ENCODE measurements at places on chromosomes 3 and 15. TPM values are rescaled to one million over a fixed set of nuclear protein-coding genes. Genes with fewer than 3 reads are reported as not detected.

GRCh38 chr3:100311011-100311410, 23.5 kb upstream of the NIT2 start:
- H3K4me1 ChIP-seq, result no peaks in the 10 kb centered on the region
- peaks cover 6% of the 10 kb centered on the region for H3K36me3 ChIP-seq
- no peak overlapping the region for H3K27ac ChIP-seq
- no peak for DNase-seq
- H3K27me3 ChIP-seq, result no peaks in the 10 kb centered on the region
- H3K4me3 ChIP-seq, result no peak overlapping the region

DNA sequence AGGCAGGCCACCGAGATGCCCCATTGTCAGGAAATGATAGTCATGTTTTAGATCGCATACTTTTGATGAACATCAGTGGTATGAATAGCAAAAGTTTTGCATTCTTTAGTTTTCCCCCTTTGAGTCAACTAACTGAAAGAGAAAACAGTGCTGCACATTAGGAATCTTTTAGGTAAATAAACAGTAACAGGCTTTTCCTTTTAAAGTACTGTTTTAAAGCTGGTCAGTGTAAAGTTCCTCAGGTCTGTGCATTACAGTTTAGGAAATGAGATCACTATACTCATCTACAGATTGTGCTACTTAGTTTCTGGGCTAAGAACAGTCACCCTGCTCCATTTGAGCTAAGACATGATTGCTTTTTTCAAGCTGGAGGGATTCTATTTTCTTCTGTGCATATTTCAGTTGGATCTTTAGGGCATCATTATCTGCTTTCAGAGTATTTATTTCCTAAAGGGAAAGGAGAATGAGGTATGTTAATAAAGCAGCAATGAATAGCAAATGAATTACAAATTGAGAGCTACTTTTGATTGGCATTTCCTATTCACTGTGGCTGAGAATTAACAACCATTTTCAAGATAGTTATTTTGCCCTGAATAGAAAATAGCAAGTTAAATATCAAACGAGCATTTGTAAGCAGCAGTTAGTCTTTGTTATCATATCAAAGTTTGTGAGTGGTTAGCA, 36.5 kb downstream of the FAM98B start:
- no peaks in the 10 kb centered on the region for H3K4me1 ChIP-seq
- DNase-seq, result no peak
- H3K27me3 ChIP-seq, result no peaks in the 10 kb centered on the region
- H3K36me3 ChIP-seq, result no peaks in the 10 kb centered on the region
- no peak overlapping the region for H3K4me3 ChIP-seq

DNA sequence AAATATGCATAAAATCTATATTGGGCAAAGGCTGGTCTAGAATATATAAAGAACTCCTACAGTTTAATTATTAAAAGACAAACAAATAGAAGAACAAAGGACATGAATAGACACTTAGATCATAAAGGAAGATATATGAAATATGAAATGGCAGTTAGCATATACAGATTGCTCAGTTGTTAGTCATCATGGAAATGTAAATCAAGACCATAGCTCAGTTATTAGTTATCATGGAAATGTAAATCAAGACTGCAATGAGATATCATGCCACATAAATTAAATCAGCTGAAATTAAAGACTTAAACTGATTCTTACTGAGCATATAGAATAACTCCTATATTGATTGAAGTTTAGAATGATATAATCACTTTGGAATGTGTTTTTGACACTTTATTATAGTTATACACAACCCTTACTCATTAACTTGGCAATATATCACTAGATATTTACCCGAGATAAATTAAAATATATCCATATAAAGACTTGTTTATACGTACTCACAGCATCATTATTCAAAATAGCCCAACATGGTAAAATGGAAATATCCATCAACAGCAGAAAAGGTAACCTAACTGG, 45.2 kb upstream of the GOLGA8B start:
- H3K4me3 ChIP-seq, result no peak overlapping the region
- H3K27me3 ChIP-seq, result peaks cover 4% of the 10 kb centered on the region
- no peaks in the 10 kb centered on the region for H3K36me3 ChIP-seq
- H3K27ac ChIP-seq, result no peak overlapping the region
- DNase-seq, result no peak
- no peaks in the 10 kb centered on the region for H3K4me1 ChIP-seq

- no peaks in the 10 kb centered on the region for H3K4me1 ChIP-seq
- no peaks in the 10 kb centered on the region for H3K36me3 ChIP-seq
- H3K27me3 ChIP-seq, result no peaks in the 10 kb centered on the region
These were observed 267.7 kb upstream of the LMCD1 start for GRCh38 chr3:8233938-8234337.

DNA sequence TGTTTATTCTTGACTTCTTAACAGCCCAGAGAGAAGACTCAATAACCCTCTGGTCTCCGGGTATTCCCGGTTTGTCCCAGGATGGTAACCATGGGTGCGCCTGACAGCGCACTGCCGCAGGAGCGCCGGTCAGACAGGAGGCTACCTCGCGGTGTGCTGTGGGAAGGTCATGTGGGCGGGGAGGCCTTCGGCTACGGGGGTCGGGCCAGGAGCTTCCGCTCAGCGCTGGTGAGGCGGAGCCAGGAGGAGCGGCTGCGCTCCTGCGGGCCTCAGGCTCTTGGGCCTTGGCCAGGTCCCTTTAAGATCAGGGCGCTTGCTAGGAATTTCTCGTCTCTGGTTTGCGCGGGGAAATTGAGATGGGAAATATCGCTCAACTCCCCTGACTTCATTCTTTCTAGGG, 182.3 kb upstream of the NDN start:
- H3K4me1 ChIP-seq, result no peaks in the 10 kb centered on the region
- peak; percentile 86 for DNase-seq
- H3K36me3 ChIP-seq, result no peaks in the 10 kb centered on the region
- no peaks in the 10 kb centered on the region for H3K27me3 ChIP-seq
- peak overlapping the region; percentile 23 for H3K4me3 ChIP-seq

- H3K4me3 ChIP-seq, result no peak overlapping the region
- H3K27me3 ChIP-seq, result no peaks in the 10 kb centered on the region
- no peaks in the 10 kb centered on the region for H3K4me1 ChIP-seq
- DNase-seq, result no peak
- no peaks in the 10 kb centered on the region for H3K36me3 ChIP-seq
- H3K27ac ChIP-seq, result no peak overlapping the region
These were observed 9.4 kb downstream of the BTLA start for GRCh38 chr3:112489674-112490479.

DNA sequence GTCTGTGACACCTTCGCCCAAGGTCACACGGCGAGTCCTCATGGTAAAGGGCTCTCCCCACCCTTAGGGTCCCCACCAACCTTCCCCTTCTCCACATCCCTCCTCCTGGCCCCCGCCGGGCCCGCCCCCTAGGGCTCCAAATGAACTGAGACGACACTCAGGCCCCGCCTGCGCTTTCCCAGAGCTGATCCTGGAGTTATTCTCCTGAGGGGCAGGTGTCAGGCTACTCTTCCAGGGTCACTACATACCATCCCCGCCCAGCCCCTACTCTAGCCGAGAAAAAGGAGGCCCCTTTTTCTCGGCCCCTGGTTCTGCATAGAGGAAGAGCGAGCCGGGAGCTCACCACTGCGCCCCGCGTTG, 292 bp downstream of the USP4 start:
- peak overlapping the region; percentile 63 for H3K27ac ChIP-seq
- no peaks in the 10 kb centered on the region for H3K36me3 ChIP-seq
- DNase-seq, result peak; percentile 76
- H3K27me3 ChIP-seq, result no peaks in the 10 kb centered on the region

DNA sequence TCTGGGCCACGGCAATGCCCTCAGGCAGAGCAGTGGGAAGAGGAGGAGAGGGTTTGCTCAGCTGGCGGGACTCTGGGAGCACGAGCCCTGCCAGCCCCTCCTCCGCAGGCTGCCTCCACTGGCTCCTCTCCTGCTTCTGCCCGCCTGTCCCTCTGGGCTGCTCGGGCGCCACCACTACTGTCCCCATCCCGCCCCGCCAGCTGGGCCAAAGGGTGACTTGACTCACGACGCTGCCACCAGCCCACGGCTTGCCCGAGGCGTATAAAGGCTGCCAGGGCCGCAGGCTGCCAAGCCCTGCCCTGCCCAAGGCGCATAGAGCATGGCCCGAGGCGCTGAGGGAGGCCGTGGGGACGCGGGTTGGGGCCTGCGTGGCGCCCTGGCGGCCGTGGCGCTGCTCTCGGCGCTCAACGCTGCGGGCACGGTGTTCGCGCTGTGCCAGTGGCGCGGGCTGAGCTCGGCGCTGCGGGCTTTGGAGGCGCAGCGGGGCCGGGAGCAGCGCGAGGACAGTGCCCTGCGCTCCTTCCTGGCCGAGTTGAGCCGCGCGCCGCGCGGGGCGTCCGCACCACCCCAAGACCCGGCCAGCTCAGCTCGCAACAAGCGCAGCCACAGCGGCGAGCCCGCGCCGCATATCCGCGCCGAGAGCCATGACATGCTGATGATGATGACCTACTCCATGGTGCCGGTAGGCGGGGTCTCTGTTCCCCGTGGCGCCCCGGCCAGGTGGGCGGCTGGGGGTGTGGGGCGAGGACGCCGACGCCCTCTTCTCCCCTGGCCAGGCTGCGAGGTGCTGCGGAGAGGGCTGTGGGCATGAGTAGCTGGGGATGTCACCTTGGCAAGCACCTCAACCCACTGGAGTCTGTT, at the start of gene GLDN:
Gene GLDN (plus strand): TSS at position 290 of the 861 bp plus-strand sequence. CDS start 30 bp downstream, at position 320.
- H3K27me3 ChIP-seq, result peaks cover 67% of the 10 kb centered on the region
- H3K27ac ChIP-seq, result no peak within 1 kb of the TSS
- H3K36me3 ChIP-seq, result no peaks in the 10 kb centered on the region

GRCh38 chr3:31079689-31080088, 185.2 kb upstream of the GADL1 start:
- no peaks in the 10 kb centered on the region for H3K27me3 ChIP-seq
- H3K27ac ChIP-seq, result no peak overlapping the region
- peaks cover 14% of the 10 kb centered on the region for H3K4me1 ChIP-seq
- no peaks in the 10 kb centered on the region for H3K36me3 ChIP-seq
- DNase-seq, result no peak

DNA sequence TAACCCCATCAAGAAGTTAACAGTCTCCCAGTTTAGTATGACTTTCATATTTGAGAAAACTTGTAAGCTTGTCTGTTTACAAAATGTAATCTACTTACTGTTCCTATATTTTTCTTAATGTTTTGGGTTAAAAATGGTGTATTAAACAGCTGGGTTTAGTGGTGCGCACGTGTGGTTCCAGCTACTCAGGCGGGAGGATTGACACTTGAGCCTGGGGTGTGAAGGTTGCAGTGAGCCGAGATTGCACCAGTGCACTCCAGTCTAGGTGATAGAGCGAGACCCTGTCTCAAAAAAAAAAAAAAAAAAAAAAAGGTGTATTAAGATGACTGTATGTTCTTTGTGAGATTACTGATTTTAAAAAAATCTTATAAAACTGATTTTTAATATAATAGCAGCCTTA, 69.3 kb downstream of the BBX start:
- H3K36me3 ChIP-seq, result no peaks in the 10 kb centered on the region
- no peak for DNase-seq
- H3K27me3 ChIP-seq, result no peaks in the 10 kb centered on the region
- no peak overlapping the region for H3K27ac ChIP-seq
- H3K4me1 ChIP-seq, result peaks cover 29% of the 10 kb centered on the region

GRCh38 chr3:27628026-27628750, 93.9 kb downstream of the EOMES start:
- H3K27me3 ChIP-seq, result peaks cover 3% of the 10 kb centered on the region
- no peak overlapping the region for H3K4me3 ChIP-seq
- no peaks in the 10 kb centered on the region for H3K4me1 ChIP-seq
- H3K27ac ChIP-seq, result no peak overlapping the region
- DNase-seq, result no peak

DNA sequence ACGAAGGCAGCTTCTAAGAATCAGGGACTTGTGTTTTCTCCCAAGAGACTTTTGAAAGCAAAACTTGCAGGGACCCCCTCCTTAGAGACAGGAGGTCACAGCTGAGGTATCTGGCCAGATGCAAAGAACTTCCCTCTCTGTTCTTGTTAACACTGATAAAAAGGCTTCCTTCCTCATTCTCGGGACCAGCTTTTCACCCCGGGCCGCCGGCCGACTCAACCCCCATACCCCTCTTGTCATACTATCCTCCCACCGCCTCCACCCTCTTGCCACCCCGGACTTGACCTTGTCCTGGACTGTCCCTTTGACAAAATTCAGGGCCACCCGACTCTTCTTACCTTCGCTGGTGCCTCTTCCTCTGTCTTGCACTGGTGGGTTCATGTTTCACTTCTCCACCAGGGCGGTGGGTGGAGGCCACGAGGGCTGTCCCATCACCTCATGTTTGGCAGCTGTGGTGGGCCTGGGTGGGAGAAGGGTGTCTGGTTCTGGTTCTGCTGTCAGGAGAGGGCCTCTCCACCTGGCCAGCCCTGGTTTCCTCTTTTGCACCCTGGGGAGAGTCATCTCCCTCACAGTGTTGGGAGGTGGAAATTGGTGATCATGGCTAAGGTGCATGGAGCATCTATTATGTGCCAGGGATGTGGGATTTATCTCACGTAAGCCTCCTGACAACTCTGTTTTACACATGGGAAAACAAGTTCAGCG, 32.5 kb downstream of the BHLHE40 start:
- H3K36me3 ChIP-seq, result no peaks in the 10 kb centered on the region
- no peak overlapping the region for H3K4me3 ChIP-seq
- H3K27me3 ChIP-seq, result no peaks in the 10 kb centered on the region
- H3K4me1 ChIP-seq, result peaks cover 23% of the 10 kb centered on the region
- no peak for DNase-seq

GRCh38 chr3:37952564-37952963, 38.0 kb upstream of the VILL start:
- peaks cover 15% of the 10 kb centered on the region for H3K4me1 ChIP-seq
- H3K27me3 ChIP-seq, result no peaks in the 10 kb centered on the region
- no peak overlapping the region for H3K27ac ChIP-seq
- no peaks in the 10 kb centered on the region for H3K36me3 ChIP-seq

DNA sequence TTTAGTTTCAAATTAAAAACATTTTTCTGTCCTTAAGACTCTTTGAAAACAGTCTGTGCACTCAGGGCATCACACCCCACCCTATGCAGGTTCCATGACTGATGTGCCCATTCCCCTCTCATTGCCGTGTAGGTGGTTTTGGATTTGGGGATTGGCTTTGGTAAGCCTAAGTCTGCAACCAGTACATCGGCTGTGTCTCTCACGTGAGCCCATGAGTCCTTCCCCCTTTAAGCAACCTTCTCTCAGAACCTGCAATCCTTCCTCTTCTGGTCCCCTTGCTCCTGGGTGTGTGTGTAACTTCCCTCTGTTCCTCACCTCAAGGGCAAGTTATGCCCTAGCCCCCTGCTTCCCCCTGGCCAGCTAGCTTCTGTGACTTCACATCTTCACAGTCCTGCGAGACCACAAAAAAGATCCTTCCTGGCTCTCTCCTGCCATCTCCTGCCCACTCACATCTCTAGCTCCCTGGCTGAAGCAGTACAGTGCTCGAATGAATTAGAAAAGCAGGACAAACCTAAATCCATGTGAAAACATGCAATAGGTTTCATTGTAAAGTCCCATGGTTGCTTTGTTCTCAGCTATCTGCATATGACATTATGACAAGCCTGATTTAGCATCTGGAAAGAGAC, 126.7 kb downstream of the UACA start:
- H3K36me3 ChIP-seq, result no peaks in the 10 kb centered on the region
- no peak overlapping the region for H3K27ac ChIP-seq
- peak; percentile 37 for DNase-seq
- H3K27me3 ChIP-seq, result no peaks in the 10 kb centered on the region
- no peak overlapping the region for H3K4me3 ChIP-seq

- DNase-seq, result peak; percentile 89
- H3K36me3 ChIP-seq, result no peaks in the 10 kb centered on the region
- peaks cover 6% of the 10 kb centered on the region for H3K27me3 ChIP-seq
These were observed 3.7 kb upstream of the PRKAR2A start for GRCh38 chr3:48851407-48851806.

Gene STRA6
- 3.1 TPM for total RNA-seq

Gene SUSD5
- 3.1 TPM for total RNA-seq

Gene KCNAB1
- 0.15 TPM for total RNA-seq

Gene GABRR3
- total RNA-seq, result not detected

Measured in neural progenitor cell (in vitro differentiated cells).